ENCODE measurements at places on chromosomes 5 and 9. TPM values are rescaled to one million over a fixed set of nuclear protein-coding genes. Genes with fewer than 3 reads are reported as not detected.
A peak's percentile ranks its signal among the peaks of the same experiment; 100 is the strongest.

Gene POU5F2
- 1.3 TPM for total RNA-seq

Gene SLC34A1
- not detected for total RNA-seq

Gene LCN15
- not detected for total RNA-seq

GRCh38 chr5:164998590-164998989 lies 1493.2 kb downstream of the MAT2B start:
- DNase-seq = no peak

- no peak for DNase-seq
These were observed 28.7 kb upstream of the PDE4D start for GRCh38 chr5:59922220-59922619.

DNA sequence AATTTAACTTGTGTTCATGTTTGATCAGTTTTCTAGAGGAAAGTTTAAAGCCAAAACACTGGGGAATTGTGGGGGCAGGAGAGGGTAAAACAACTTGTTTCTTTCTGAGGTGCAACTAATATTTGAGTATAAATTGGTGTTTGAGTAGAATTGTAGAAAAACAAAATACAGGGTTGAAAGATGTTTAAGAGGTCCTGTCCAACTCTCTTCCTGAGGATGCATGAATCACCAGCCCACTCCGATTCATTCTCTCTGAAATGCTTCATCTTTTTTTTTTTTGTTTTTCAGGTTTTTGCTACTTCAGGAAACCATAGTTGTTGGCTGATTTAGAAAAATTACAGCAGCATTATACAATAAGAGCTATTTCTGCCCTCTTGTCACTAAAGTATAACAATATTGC lies 42.4 kb upstream of the TMC1 start:
- DNase-seq = no peak

- no peak for DNase-seq
These were observed 102.0 kb downstream of the AGTPBP1 start for GRCh38 chr9:85639675-85640186.

- no peak for DNase-seq
These were observed at the start of gene FSTL4 for GRCh38 chr5:133612249-133612860. FSTL4 (minus strand) TSS chr5:133612541.

DNA sequence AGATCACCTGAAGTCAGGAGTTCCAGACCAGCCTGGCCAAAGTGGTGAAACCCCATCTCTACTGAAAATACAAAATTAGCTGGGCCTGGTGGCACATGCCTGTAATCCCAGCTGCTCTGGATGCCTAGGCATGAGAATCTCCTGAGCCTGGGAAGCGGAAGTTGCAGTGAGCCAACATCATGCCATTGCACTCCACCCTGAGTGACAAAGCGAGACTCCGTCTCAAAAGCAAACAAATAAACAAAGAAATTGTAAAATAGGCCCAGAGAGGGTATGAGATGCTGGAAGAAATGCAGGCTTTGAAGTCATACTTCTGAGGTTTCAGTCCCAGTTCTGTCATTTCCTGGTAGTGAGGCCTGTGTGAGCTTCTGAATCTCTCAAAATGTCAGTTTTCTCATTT lies 5.3 kb upstream of the ARHGEF37 start:
- no peak for DNase-seq

DNA sequence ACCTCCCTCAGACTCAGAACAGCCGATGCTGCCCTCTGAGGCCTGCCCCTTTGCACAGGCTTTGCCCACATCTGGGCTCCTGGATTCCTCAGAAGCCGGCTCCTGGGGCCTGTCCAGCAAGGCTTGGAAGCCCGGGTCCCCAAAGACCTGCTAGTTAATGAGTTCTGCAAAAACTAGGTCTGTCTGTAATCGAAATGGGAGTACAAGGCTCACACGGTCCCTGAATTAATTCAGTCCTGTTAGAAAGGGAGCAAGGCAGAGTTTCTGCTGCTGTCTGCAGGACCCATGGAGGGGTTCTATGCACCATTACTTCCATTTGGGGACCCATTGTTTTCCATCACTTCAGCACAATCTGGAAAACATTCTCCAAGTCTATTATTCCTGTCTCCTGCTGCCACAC lies 221.8 kb downstream of the MELK start:
- DNase-seq = no peak

GRCh38 chr9:3509926-3510325 lies 15.9 kb downstream of the RFX3 start:
- peak; percentile 8 for DNase-seq

- no peak for DNase-seq
These were observed 7.4 kb downstream of the CPEB4 start for GRCh38 chr5:173895401-173896165.

DNA sequence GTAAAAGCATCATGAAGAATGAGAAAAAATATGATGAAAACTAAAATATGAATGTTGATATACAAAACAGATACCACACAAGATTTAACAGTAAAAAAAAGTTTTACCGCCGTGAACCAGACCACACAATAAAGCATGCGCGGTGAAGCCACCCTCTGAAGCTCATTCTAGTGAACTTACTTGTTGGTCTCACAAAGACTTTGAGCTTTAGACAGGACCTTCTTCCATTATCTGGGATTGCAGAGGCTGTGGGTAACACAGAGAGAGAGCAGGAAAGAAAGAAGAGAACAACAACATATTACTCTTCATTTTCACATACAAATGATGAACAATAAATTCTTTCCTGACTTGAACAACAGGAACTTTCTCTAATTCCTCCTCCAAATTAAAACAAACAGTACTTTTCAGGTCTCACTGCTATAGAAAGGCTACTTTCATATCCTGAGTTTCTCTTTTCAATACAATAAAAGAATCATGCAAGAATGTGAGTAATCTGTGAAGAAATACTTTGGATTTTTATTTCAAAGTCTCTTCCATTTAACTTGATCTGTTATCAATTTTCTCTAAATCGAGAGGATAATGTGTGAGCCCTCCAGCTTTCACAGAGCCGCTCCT lies 283.1 kb downstream of the EFNA5 start:
- DNase-seq = no peak
